Stimulated activated CD8-positive, alpha-beta memory T cell treated with anti-CD3 and anti-CD28 coated beads, Interleukin-15, amount 100 ng/mL, for 24 hours (primary cell): ENCODE measurements at places on chromosomes 12 and 14.

DNA sequence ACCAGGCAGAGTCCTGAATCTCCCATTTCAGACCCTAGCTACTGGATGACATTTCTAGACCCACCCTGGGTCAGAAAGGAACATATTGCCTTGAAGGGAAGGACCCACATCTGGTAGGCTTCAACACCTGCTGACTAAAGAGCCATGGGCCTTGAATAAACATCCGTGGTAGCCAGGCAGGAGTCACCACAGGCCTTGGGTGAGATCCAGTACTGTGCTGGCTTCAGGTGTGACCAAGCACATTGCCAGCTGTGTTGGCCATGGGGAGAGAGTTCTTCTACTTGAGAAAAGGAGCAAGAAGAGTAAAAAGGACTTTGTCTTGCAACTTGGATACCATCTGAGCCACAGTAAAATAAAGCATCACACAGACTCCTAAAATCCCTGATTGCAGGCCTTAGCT is 332.6 kb downstream of the SLC16A7 start:
- DNase-seq: no peak

DNA sequence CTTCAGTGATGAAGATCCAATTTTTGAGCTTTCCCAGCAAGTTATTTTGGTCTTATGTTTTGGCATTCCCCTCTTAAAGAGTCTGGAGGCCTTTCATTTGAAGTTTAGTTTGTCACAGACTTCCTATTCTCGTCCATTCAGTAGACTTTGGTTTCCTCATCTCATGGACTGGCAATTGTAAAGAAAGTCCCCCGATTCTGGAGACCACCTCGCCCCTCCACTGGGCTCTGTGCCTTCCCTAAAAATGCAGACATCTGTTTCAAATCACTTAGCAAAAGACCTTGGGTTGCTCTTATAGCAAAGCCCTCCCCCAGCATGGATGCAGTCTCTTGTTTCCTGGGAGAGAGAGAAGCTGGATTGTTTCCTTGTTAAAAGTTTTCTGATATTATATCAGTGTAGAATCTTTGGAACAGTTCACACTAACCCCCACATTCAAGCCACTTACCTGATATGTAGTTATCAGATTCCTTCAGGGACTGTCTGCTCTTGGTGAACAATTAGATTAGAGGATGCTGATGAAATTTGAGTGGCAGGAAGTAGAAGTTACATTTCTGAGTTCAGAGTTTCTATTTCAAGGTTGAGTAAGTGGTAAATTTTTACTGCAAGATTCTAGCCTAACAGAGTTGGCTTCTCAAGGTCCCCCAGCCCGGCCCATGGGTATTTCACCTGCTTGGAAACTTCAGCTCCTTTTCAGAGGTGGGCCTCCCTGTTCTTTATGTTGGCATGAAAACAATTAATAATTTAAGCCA is 56.3 kb downstream of the PLXNC1 start:
- no peak for DNase-seq

DNA sequence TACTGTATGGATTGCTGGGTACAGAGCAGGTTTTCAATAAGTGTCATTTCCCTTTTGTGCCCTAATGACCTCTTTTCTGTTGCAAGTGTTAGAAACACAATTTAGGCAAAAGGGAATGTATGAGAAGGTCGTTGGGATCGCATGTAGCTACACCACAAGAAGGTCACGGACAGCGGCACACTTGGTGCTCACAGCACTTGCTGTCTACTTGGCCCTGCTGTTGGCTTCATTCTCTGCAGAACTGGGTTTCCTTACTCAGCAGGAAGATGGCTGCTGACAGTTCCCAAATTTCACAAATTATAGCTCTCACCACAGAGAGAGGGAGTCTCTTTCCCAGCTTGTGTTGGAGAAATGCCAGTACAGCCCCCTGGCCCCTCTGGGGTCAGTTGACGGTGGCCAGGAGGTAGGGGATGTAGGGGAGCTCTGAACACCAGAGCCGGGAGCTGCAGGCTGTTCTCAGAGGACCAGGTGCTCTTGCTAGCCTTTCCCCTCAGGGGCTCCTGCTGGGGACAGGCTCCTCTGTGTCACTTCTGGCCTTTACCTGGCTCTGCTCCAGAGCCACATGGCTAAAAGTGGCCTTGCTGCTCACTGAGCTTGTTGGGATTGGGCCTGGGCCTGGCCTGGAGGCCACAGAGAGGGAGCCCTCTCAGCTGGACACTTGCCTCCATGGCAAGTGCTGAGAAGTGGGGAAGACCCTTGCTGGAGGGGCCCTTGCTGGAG is 50.9 kb upstream of the BCL7A start:
- DNase-seq: no peak

DNA sequence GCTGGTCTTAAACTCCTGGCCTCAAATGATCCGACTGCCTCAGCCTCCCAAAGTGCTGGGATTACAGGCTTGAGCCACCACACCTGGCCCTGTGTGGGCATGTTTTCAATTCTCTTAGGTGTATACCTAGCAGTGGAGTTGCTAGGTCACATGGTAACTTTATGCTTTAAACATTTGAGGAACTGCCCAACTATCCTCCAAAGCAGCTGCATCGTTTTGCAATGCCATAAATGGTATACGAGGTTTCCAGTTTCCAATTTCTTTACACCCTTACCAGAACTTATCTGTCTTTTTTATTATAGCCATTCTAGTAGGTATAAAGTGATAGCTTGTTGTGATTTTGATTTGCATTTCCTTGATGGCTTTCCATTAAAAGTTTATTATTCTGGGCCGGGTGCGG is 25.1 kb downstream of the RBMS2 start:
- DNase-seq: no peak

GRCh38 chr12:70795608-70796007 is 124.9 kb downstream of the PTPRR start:
- DNase-seq: no peak

- no peak for DNase-seq
Measured at GRCh38 chr12:26845057-26845666, 12.2 kb upstream of the ITPR2 start.

- DNase-seq: no peak
Measured at GRCh38 chr12:49948866-49949845, 1.4 kb upstream of the AQP2 start.

- DNase-seq: no peak
Measured at GRCh38 chr12:86496595-86496994, 240.4 kb upstream of the MGAT4C start.

GRCh38 chr14:101595887-101596721 is 34.8 kb downstream of the DIO3 start:
- no peak for DNase-seq

DNA sequence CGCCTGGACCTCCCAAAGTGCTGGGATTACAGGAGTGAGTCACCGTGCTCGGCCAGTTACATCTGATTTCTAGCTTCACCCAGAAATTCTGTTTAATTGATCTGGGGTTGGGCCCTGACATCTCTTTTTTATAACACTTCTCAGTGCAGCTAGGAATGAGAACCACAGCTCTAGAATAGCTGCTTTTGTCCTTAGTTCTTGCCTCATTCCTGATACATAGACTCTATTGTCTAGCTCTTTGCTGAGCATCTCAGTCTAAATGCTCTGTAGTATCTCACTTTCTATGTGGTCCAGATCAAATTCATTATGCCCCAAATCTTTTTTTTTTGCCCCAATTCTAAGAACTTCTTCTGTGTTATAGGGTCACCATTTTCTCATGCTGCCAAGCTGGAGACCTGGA is 29.9 kb upstream of the FUT8 start:
- no peak for DNase-seq

DNA sequence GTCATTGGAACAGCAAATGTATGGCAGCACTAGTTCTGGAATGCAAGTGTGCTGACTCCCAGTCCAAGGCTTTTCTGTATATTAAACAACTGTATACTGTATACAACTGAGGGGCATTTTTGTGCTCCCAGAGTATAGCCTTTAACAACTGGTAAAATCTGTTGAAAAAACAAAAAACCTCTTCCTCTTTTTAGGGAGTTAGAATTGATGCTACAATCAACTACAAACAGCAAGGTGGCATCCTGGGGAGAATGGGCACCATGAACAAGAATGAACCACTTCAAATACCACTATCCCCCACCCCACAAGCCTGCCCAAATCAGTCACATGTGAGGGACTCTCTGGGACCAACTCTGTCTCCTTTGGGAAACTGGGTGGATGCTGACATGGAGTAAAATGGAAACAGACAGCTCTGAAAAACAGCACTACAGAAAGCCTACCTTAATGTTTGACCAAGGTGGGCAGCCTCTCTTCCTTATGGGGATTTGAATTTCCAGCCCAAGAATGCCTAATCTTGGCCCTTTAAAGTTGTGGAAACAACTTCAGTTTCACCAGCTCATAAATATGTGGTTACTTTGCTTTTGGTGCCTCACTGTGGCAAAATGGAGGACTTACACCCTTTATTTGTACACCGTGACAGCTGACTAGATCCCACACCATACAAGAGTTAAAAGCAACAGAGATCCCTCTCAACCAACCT is 7.5 kb downstream of the VTI1B start:
- DNase-seq: no peak

DNA sequence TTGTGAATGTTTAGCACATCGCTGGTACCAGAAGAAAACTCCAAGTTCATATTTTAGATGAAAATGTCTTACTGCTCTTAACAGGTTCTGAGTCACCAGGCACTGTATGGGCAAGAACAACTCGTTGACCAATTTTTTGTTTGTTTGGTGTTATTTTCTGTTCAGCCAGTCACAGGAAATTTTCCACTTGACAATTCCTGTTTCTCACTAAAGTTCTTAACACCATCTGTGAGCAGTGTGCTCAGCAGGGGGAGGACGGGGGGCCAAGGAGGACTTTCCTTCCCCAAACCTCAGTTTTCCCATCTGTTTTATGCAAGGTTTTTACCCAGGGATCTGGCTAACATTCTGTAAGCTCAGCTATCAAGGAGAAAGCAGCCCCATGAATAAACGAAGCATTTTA is 3.0 kb downstream of the NUAK1 start:
- DNase-seq: no peak

GRCh38 chr12:54154681-54155186 is 34.1 kb downstream of the SMUG1 start:
- no peak for DNase-seq

- DNase-seq: no peak
Measured at GRCh38 chr14:29735459-29735858, 192.2 kb downstream of the PRKD1 start.

- DNase-seq: no peak
Measured at GRCh38 chr12:41365653-41366171, 177.6 kb downstream of the PDZRN4 start.
